Activated naive CD4-positive, alpha-beta T cell (primary cell): ENCODE measurements at places on chromosomes 6 and 20.

DNA sequence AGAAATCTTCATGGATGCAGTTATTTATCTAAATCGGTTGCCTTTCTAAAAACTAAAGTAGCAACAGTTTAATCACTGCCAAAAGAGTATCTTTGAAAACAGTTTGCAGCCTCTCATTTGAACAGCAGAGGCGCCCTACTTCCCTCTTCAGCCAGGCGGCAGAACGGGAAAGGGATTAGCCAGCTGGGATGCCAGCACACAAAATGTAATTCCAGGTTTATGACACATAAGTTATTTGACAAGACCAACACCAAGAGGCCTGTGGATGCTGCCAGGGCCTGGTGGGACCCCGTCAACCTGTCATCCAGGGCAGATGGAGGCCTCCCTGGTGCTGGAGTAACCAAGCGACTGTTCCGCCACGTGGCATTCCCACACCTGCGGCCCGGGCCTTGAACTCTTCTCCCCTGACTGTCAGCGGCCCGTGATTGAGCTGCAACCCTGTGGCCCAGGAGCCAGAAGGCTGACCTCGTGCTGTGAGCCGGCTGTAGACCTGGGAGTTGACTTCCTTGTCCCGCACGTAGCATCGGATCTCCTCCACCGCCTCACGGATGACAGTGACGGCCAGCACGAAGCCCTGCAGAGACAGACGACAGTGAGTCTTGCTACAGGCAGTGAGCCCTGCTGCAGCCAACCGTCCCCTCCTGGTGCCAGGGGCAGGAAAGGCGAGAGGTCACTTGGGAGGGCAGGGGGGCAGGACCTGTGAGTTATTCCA lies 55.5 kb downstream of the ATP9A start:
- no peak for DNase-seq

GRCh38 chr20:34622821-34623451 lies 54.0 kb downstream of the PIGU start:
- no peak for DNase-seq

DNA sequence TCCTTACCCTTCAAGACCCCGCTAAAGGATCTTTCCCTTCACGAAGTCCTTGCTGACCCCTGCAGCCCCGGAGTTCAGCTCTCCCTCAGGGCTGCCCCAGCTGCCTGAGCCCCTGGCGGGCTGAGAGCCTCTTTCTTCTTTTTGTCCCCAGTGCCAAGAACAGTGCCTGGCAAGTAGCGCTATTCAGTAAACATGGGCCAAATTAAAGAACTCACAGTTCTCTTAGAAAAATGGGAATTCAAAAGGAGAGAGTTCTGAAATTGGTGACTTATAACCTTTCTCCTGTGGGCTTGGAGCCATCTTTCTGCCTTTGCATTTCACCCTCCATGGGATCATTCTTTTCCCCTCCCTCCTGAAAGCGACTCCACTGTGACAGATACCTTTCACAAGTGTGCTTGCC lies 227.2 kb downstream of the TMEM242 start:
- no peak for DNase-seq

DNA sequence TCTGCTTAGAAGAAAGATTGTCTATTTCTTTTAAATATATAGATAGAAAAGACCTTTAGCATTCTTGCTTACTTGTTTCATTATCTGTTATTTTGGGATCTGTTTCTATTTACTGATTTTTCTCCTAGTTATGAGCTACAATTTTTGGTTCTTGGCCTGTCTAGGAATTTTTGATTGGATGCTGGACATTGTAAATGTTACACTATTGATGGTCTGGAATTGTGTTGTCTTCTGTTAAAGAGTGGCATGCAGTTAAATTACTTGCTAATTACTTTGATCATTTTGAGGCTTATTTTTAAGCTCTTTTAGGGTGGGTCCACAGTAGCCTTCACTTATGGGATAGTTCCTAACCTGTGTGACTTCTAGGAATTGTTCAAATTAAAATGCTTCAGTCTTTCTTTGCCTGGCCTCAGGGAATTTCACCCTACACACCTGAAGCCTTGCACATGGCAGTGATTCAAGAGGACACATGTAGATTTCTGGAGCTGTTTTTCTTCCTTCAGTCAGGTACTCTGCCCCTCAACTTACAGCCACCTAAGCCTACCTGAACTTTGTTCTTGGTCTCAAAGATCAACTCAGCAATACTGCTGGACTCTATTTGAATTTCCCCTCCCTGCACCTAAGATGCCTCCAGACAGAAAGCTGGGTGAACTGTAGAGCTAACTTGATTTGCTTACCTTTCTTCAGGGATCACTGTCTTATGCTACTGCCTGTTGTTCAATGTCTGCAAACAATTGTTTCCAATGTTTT lies 66.2 kb upstream of the NNAT start:
- DNase-seq, result no peak

DNA sequence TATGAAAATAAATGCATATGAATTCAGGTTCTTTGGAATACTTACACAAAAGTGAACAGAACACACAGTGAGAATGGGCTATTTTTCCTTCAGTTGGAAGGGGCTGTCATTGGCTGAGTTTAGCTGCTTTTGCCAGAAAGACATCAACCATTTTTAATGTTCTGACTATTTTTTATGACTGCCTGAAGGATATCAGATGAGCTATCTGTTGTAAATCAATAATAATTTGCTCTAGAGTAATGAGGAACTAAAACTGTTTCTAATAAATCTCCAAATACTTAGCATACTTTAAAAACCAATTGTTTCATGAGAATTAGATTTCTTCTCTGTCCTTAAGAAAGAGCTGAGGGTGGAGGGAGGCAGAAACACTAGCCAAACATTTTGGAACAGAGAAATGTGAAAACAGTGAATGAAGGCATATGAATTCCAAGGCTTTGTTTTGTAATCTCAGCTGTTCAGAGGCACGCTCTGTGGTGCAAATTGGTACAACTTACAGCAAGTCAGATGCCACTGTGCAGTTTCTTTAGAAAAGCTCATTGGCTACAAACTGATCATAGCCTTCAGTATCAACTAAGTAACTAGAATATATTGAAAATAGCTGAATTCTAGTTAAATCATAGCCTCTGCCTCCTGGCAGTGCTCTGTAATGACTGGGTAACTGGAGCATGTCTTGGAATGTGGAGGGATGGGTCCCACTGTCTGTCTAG lies 228.9 kb upstream of the JAG1 start:
- no peak for DNase-seq

- DNase-seq, result no peak
These were observed 32.0 kb upstream of the TBC1D22B start for GRCh38 chr6:37225350-37226169.

DNA sequence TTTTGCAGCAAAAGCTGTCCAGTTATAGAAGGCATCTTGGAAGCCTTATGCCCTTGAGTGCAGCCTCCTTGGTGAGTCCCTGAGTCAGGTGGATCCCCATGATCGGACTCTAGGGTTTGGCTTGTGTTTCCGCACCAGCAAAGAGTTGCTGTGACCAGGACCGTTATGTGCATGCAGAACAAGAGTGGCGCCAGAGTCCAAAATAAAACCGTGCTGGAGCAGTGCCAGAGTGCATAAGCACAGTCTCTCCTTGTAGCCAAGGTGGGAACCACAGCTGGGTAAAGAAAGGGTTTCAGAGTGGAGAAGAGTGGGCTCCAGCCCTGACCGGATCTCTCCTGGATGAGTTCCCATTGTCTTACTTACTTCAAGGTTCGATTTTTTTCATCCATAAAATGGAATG lies 58.6 kb downstream of the FOXA2 start:
- DNase-seq, result no peak
